ENCODE measurements at places on chromosomes 2 and 18.

DNA sequence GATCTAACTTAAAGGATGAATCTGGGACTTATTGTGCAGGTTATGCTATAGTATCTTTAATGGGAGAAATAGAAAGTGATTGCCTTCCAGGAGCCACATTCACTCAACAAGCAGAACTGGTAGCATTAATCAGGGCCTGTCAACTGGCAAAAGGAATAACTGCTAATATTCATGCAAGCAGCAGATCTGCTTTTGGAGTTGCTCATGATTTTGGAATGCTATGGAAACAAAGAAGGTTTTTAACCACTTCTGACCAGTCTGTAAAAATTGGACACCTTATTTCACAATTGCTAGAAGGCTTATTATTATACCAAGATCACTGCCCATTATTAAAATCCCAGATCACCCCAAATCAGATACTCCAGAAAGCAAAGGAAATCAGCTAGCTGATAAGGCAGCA, 200.4 kb downstream of the MREG start:
- DNase-seq, result peak; percentile 59

DNA sequence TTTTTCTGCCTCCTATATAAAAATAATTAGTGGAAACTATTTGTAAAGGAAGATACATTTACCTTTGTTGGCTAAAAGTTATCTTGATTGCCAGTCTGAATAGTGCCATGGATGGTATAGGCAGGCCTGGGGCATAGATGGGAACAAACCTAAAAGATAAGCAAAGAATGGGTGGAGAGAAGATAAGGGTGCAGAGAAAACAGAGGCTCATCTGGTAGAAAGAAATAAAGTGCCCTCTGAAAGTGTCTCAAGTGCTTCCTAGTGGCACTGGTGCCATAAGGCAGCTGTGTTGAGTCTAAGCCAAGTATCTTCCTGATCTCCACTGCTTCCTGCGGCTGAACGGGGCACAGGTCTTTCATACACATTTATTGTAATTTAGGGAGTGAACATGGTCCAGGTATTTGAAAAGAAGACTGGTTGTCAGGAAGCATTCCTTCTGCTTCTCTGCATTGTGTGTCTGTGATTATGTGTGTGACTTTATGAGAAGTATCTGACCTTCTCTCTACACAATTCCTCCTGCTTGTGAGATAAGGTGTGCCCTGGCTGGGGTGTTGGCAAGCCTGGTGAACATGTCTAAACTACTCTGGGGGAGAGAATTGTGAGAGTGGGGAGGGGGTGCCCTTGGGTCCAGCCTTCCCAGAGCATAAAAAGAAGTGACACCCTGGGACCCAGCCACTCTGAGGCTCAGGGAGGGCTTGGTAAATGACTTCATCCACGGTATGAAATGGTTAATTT, 280.5 kb downstream of the CAMKMT start:
- DNase-seq, result no peak

DNA sequence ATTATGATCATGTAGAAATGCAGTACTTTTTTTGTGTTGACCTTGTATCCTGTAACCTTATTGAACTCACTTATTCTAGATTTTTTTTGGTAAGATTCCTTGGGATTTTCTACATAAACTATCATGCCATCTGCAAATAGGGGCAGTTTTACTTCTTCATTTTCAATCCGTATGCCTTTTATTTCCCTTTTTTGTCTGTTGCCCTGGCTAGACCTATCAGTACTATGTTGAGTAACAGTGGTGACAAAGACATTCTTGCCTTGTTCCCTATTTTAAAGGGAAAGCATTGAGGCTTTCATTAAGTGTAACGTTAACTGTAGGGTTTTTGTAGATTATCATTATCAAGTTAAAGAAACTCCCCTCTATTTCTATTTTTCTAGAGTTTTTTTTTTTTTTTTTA, 92.3 kb downstream of the LYPD1 start:
- DNase-seq, result no peak

DNA sequence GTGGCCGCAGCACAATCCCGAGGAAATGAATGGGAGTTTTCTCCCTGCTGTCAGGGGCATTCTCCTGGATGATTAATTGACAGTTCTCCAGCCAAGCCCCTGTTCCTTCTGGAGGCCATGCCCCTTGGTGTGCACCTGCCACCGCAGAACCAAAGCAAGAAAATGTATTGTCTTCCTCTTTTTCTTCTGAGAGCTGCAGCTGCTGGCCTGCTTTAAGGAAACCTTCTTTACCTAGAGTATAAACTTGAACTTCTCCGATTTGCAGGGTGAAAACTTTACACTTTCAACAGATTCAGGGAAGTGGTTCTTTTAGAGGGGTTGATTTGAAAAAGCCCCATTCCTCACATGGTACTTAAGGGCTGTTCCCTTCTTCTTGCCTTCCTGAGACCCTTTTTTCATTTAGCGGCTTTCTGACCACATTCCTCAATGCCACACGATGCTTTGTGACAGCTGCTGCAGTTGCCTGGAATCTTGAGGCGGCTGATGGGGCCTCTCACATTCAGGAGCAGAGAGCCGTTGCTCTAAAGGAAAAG, 402.8 kb downstream of the TXNL1 start:
- DNase-seq, result no peak

GRCh38 chr18:23682045-23682444, 7.2 kb upstream of the LAMA3 start:
- no peak for DNase-seq

- no peak for DNase-seq
These were observed 1548.4 kb upstream of the TMEFF2 start for GRCh38 chr2:193743089-193743488.

- no peak for DNase-seq
These were observed 24.6 kb downstream of the RAMP1 start for GRCh38 chr2:237883951-237884446.

GRCh38 chr2:224973112-224974016, 68.9 kb downstream of the DOCK10 start:
- DNase-seq, result peak; percentile 46

DNA sequence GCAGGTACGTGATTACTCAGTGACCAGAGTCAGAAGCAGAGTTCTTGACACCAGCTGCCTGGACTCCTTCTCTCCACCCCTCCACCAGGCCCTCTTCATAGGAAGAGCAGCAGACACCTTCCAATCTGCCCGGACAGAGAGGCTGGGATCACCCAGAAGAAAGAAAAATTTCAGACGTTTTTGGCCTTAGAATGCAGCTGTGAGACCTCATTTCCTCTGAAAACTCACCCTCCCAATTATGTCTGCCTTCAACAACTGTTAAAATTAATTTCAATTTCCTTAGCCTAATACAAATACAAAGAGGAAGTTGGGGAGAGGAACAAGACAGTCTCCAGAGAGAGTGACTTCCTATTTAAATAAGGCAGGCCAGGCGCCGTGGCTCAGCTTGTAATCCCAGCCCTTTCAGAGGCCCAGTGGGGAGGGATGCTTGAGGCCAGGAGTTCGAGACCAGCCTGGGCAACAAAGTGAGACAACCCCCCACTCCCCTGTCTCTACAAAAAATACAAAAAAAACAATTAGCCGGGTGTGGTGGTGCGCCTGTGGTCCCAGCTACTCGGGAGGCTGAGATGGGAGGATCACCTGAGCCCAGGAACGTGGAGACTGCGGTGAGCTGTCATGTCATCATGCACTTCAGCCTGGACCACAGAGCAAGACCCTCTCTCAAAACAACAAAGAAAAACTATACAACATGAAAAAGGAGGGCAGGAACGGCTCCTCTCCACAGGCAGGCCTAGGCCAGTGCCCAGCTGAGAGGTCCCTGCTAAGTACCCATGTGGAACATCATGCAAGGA, 1.6 kb downstream of the SLC66A2 start:
- no peak for DNase-seq

DNA sequence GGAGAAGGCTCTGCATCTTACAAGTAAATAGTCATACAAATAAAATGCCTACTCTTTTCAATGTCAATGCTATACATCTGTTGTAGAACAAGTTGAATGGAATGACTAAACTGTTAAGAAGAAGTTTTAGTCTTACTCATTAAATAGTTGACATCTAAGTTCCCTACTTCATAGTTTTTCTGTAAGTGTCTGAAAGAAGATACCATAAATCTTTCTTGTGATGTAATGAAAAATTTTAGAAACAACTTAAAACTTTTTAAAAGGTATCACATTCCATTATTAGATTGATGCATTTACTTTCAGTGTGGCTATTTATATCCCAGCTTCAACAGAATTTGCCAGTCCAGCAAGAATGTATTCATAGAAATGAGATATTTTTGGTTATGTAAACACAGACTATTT, 185.2 kb upstream of the EPC2 start:
- no peak for DNase-seq

DNA sequence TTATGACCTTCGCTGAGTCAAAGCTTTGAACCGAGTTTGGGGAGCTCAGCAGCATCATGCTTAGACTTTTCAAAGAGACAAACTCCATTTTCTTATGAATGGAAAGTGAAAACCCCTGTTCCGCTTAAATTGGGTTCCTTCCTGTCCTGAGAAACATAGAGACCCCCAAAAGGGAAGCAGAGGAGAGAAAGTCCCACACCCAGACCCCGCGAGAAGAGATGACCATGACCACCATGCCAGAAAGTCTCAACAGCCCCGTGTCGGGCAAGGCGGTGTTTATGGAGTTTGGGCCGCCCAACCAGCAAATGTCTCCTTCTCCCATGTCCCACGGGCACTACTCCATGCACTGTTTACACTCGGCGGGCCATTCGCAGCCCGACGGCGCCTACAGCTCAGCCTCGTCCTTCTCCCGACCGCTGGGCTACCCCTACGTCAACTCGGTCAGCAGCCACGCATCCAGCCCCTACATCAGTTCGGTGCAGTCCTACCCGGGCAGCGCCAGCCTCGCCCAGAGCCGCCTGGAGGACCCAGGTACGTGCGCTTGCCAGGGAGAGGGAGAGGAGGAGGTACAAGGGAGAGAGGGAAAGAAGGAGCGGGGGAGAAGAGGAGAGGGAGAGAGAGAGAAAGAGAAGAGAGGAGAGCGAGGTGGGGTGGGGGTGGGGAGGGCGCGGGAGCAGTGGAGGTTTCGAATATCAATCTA, at the start of gene DLX1:
Gene DLX1 (plus strand): TSS at position 48 of the 700 bp plus-strand sequence. CDS start 171 bp downstream, at position 219.
- no peak for DNase-seq

DNA sequence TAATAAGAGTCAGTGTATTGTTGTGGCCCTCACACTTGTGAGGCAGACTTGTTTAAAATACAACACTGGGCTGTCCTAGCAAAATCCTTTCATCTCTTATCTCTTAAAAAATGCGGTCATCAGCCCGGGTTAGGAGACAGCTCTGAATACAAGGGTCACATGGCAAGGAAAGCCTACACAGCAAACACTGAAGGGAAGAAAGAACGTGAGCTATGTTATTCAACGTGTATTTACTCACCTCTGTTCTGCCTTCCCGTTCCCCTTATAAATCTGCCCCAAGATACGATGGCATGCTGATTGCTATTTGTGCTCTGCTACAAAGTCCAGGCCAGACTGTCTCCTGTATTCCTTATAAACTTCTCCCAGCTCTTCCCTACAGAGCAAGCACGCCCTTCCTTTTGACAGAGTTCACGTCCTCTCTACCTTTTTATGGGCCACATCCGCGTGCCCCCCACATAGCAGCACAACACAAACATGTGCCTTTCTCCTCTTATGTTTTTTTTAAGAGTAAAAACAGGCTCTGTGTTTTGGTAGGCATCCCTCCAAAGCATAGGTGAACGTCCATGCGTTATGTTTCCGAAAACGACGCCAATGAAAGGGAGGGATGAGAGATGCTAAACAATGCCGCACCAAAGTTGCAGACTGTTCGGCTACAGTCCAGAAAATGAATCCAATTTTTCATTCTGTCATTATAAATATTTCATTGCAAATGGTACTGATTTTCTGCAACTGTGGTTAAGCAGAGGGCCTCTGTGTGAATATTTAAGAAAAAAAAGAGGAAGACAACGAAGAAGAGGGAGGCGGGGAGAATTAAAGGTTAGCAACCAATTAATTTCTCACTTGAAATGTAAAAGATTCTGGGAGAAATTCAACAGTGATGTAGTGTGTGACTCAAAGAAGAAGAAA, 274.7 kb downstream of the ZNF521 start:
- no peak for DNase-seq

- peak; percentile 62 for DNase-seq
These were observed 36.5 kb upstream of the CYTIP start for GRCh38 chr2:157480182-157480961.

GRCh38 chr2:236341721-236342120, 77.5 kb upstream of the ASB18 start:
- no peak for DNase-seq

DNA sequence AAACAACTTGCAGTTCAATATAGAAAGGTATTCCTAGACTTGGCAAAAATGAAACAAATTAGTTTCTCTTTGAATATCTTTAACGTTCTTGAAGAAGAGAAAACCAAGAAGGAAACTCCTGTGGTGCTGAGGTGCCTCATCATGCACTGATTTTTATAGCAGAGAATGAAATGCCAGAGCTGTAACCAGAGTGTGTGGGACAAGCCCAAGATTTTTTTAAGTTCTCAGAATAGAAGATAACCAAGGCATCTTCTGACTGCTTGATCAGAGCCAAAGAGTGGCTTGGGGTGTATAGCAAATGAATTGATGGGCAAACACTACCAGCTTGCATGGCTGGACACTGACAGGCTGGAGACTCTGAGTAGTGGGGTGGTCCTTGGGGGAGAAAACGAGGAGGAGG, 7.9 kb downstream of the FHOD3 start:
- no peak for DNase-seq

- no peak for DNase-seq
These were observed 101.8 kb downstream of the SH3BP4 start for GRCh38 chr2:235053651-235054050.

- no peak for DNase-seq
These were observed 44.0 kb downstream of the SLC9A2 start for GRCh38 chr2:102663381-102663780.

DNA sequence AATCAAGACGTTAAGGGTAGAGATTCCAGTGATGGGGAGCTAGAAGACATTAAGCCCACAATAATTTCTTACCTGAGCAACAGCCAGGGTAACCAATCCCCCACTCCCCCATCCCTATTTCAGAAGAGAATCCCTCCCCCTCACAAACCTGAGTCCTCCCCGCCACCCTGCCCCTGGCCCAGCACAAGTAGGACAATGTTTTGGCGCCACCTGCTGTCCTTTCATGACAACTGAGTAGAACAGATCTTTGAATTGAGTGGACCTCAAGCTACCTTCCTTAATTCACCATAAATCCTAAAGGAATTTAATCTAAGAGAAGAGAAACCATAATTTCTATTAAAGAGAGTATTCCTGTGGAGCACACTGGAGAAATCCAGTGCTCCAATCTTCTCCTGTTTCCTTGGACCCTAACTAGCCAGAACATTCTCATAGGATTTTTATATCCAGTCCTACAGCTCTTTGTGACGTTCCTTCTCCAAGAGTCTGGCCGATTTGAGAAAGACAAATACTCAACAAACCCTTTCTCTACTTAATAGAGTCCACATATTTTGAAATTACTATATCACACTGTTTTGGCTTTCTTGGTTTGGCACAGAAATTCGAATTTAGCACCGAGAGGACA, 41.1 kb downstream of the NHEJ1 start:
- DNase-seq, result peak; percentile 44

All from bronchial epithelial cell (primary cell).